ENCODE measurements at places on chromosomes 4 and X.

- no peak for DNase-seq
Measured at GRCh38 chr4:30718021-30718542, 2.1 kb upstream of the PCDH7 start.

GRCh38 chr4:18130256-18130655 lies 108.7 kb upstream of the LCORL start:
- DNase-seq: no peak

GRCh38 chr4:186105647-186106321 lies 1.3 kb downstream of the FAM149A start:
- no peak for DNase-seq

DNA sequence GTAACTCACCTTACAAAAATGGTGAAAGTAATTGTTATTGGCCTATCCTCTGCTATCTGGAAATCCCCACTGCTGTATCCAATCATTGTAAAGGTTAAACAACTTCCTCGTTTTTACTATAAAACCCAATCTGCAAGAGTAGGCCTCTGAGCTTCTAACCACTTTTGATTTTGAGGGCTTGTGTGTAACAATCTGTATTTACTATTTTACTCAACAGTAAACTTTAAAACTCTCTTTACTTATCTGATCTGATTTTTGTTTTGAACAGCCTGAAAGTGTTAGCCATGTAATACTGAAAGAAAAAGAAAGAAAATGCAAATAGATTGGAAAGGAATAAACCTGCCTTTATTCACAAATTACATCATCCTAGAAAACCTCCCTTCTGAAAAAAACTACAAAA lies 63.1 kb downstream of the SLC10A7 start:
- DNase-seq: no peak

DNA sequence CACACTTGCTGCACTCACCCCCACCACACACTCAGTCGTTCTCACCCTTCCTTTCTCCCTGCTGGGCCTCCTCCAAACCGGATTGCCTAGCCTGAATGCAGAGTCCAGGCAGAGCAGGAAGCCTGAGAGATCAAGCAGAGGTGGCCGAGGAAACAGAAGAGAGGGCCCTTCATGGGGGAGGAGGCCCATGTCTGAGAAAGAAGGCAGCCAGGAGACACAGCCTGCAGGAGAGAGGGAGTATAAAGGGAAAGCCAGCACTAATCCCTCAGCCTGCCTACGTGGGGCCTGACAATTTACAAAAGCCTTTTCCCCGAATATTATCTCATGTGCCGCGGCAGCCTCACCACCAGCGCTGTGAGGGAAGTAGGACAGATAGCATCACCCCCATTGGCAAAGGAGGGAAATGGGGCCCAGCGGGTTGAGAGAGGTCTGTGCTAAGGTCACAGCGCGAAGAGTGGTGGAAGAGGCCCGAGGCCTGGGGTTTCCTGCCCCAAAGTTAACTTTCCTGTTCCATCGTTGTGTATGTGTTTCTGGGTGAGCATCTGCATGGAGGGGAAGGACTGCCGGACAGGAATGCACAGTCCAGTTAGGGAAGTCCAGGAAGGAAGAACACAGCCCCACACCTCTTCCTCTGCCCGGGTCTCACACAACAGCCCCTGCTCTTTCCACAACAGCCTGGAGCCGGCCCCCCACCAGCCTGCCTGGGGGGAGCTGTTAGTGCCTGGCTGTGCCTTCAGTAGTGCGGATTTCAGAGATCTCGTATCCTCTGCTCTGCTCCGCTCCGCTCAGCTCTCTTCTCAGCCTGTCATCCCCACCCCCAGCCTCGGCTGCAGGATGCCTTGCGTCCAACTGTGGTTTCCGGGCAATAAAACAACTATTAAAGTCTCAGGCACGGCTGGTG lies 50.9 kb upstream of the BCOR start:
- no peak for DNase-seq

DNA sequence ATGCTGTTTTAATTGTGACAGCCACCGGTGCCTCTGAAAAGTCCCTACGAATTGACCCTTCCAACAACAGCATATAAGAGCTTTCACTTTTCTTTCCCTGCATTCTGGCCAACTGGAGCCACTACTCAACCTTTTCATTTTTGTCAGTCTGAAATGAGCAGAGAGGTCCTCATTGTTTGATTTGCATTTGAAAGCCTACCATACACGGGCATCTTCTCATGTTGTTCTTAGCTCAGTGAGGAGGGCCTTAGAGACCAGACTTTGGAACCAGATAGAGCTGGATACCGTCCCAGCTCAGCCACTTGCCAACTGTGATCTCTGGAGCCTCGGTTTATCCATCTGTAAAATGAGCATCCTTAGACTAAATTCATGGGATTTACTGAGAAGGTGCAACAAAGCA lies 16.9 kb upstream of the TMSB4X start:
- DNase-seq: no peak

DNA sequence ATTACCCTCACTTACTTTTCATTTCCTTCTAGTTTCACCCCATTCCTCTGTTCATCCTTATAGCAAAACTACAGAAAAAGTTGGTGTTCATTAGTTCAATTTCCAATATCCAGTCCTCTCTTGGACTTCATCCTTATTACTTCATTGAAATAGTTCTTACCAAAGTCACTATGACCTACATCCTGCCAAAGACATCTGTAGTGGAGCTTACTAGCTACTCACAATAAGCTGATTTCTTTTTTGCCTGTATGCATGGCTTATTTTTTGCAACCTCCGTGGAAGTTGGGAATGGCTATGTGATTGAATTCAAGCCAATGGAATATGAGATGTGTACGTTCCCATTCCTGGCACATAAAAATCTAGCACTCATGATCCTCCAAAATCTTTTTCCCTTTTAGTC lies 4.6 kb upstream of the CDKL2 start:
- no peak for DNase-seq

- DNase-seq: no peak
Measured at GRCh38 chr4:128166982-128167381, 105.9 kb downstream of the LARP1B start.

All from stimulated activated CD4-positive, alpha-beta T cell treated with anti-CD3 and anti-CD28 coated beads, Interleukin-1b, Interleukin-23, amount 100 ng/mL, for 4 hours (primary cell).